ENCODE measurements at places on chromosomes 2 and 18.

DNA sequence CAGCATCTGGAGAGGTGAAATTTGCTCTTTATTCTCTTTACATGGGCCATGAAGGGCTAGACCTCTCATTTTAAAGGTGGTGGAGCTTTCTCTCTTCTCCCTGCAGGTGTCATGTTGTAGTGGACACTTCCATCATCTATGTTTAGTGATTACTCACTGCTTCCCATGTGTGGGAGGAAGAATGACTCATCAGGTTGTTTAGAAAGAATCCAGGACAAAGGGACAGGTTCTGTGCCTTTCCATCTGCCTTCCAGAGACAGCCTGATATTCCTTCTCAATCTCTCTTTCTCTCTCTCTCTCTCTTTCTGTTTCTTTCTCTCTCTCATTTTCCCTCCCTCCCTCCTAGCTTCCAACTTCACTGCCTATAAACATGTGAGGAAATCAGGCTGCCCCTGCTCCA is 38.7 kb downstream of the SCG2 start:
- peak; percentile 85 for DNase-seq

- DNase-seq, result no peak
Observed at GRCh38 chr2:28341208-28341891, 51.3 kb upstream of the FOSL2 start.

DNA sequence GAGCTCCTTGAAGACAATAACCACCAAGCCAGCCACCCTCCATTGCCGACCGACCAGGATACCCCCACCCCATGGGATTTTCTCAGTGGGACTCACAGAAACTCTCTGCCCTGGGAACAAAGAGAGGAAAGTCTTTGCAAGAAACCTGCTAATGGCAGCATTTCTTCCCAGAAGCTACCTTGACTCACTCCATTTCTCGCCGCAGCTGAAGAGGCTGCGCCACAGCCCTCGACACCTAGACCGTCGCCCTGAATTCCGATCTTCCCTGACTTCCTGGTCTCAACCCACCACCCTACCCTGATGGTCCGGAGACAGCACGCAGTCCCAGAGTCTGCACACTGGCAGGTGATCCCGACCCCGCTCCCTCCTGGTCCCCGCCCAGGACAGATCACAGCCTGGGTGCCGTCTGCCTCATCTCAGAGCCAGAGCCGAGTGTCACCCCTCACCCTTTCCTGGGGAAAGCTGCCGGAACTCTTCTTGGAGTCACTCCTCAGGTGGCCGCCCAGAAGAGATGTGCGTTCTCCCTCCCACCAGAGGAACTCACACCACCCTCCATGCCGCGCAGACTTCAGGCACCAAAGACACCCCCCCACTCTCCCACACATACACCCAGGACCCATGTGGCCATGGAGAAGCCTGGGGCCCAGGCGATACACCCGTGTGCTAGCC is 24.6 kb downstream of the AQP12A start:
- no peak for DNase-seq

DNA sequence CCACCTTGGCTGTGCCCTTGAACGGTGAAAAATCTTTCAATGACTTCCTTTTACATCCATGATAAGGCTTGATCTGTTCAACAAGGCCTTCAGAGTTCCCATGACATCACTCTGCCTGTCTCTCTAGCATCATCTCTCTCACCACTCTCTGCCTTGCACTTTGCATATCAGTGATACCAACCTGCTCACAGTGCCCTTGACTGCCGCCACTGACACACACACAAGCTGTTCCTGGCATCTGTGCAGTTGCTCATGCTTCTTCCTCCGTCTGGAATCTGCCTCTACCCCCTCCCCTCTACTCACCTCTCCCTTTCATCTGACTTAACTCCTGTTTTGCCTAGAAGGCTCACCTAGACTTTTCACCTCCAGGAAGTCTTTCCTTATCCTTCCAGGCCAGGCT is 79.1 kb upstream of the SEC11C start:
- no peak for DNase-seq

- DNase-seq, result no peak
Observed at GRCh38 chr2:70340075-70340474, 38.2 kb upstream of the FAM136A start.

DNA sequence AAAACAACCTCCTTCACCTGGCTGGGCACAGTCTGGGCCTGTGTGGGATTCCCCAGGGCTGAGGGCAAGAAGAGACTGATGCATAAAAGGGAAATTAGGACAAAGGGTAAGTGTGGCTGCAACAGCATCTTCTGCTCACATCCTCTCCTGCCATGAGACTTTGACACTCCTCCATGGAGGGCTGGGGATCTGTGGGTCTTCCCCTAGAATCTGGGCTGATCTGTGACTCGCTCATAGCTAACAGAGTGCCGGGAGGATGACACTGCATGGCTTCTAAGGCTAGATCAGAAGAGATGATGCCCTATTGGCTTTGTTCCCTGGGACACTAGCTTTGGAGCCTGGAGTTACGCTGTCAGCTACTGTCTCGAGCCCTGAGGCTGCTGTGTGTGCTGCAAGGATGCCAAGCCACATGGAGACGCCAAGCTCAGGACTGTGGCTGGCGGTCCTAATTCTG is 24.3 kb downstream of the MOCOS start:
- no peak for DNase-seq

GRCh38 chr2:236113425-236113824 is 54.8 kb downstream of the GBX2 start:
- no peak for DNase-seq

GRCh38 chr2:108355906-108356734 is 21.6 kb upstream of the SULT1C4 start:
- no peak for DNase-seq

DNA sequence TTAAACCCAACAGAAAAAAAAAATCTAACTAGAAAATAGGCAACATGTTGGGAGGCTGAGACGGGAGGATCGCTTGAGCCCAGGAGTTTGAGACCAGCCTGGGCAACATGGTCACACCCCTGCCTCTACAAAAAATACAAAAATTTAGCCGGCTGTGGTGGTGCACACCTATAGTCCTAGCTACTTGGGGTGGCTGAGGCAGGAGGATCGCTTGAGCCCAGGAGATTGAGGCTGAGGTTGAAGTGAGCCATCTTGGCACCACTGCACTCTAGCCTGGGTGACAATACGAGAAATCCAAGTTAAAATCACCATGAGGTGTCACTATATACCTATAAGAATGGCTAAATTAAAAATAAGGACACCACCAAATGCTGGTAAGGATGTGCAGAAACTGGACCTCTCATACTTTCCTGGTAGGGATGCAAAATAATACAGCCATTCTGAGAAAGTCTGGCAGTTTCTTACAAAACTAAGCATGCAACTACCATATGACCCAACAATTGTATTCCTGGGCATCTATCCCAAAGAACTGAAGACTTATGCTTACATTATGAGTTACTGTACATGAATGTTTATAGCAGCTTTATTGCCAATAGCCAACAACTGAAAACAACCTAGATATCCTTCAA is 2.2 kb downstream of the SEPTIN10 start:
- no peak for DNase-seq

GRCh38 chr2:55013936-55014335 is 36.3 kb downstream of the RTN4 start:
- no peak for DNase-seq

- no peak for DNase-seq
Observed at GRCh38 chr2:218261423-218262236, 815 bp downstream of the GPBAR1 start.

DNA sequence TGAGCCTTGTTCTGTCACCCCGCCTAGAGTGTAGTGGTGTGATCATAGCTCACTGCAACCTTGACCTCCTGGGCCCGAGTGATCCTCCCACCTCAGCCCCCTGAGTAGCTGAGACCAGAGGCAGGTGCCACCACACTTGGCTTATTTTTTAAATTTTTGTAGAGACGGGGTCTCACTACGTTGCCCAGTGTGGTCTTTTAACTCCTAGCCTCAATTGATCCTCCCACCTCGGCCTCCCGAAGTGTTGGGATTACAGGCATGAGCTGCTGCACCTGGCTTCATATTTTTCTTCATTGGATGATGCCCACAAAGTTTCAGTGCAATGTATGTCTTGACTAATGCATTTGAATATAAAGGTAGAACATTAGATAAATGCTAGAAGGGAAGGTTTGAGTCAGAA is 120.8 kb downstream of the FMNL2 start:
- DNase-seq, result no peak

DNA sequence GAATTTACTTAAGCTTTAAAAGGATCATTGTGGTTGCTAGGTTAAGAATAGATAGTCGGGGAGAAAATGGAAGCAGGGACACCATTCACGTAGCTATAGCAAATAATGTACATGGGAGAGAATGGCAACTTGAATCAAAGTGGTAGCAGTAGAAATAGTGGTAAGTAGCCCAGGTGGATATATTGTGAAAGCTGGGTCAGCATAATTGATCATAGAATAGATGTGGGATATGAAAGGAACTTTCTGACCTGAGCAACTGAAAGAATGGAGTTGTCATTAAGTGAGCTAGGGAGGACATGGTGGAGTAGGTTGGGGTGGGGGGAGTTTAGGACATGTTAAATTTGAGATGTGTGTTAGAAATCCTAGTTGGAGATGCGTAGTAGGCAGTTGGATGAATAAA is 2.2 kb downstream of the SGO2 start:
- DNase-seq, result no peak

GRCh38 chr2:45195916-45196315 is 186.7 kb upstream of the SIX2 start:
- DNase-seq, result no peak

DNA sequence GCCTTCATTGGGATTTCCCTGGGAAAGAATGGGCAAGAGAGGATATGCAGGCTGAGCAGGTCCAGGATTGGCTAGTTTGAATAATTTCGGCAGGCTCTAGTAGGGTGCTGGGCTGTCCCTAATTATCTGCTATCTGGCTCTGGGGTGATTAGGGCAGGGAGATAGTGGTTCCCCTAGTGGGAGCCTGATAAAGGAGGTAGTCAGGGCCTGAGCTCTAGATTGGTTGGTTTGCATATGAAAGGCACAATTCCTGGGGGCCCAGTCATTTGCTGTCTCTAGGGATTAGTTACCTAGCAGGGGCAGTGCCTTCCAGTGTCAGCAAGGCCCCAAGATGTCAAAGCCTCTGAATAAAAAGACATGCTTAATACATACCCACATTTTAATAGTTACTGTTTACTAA is 690.1 kb upstream of the KLHL29 start:
- DNase-seq, result no peak

DNA sequence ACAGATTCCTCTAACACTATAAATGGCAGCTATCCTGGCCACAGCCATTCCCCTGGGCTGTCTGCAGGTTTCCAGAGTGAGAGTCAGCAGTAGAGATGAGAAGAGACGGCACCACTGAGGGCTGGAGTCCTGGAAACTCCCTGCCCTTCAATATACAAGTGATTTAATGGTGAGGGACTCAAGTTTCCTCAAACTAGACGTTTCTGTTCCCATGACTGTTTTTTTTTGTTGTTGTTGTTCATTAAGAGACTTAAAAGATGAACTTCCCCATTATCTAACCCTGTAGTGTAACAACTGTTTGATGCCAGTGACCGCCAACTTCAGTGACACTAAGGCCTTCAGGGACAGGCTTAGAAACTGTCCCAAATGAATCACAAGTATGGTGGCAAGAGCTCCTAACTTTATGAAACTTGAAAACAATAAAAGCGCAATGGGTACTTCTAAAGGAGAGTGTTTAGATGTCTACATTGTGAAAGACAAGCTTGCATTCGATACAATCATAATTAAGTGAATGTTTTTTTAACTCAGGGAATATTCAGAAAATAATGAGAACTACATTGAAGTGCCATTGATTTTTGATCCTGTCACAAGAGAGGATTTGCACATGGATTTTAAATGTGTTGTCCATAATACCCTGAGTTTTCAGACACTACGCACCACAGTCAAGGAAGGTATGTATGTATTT is 34.0 kb downstream of the IL1R2 start:
- no peak for DNase-seq

DNA sequence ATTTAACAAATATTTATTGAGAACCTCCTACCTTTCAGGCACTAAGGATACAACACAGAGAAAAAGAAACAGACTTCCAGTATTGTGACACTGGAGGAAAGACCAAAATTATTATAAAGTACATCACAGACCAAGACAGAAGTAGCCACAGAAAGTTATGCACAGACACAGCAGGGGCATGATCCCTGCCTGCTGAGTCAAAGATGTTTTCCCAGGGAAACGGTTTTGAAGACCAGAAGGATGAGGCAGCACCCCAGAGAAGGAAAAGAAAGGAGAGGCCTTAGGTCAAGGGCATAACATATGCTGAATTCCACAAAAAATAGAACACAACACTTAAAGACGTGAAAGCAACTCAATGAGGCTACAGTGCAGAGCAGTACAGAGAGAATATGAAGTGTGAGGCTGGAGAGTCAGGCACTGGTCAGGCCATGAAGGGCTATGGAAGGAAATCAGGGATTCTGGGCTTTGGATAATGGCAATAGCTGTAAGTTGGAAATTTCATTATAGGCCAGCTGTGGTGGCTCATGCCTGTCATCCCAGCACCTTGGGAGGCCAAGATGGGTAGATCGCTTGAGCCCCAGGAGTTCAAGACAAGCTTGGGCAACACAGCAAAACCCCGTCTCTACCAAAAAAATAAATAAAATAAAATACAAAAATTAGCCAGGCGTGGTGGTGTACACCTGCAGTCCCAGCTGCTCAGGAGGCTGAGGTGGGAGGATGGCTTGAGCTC is 8.2 kb downstream of the ADAM17 start:
- DNase-seq, result no peak

DNA sequence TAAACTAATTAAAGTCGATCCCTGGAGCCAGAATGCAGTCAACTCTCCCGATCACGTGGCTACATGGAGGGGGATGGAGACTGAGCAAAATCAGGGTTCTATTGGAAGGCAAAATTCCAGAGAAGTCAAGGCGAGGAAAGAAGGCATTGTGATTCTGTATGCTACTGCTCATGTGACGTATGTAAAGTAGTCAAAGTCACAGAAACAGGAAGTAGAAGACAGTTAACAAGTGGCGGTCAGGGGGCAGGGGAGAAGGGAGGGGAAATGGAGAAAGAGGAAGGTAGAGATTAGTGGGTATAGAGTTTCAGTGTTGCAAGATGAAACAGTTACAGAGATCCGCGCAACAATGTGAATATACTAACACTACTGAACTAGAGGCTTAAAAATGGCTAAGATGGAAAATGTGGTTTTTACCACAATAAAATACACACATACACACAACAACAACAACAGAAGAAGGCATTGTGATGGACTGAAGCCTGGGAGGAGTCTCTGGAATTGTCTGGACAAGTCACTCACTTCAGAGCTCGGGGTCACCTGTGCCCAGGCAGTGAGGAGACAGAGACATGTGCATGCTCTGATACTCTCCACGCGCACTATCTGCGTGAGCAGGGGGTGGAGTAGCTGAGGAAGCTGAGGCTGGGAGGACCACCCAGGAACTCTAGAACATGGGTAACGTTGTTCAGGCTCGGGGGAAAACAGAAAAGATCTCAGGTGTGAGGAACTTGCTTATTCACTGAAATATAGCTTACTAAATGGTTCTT is 89.9 kb upstream of the CDCA7 start:
- DNase-seq, result no peak

GRCh38 chr2:205589479-205589878 is 92.8 kb upstream of the NRP2 start:
- DNase-seq, result no peak
